Umbilical cord (tissue), 2 donors: ENCODE measurements at places on chromosomes 5 and 9. TPM values are rescaled to one million over a fixed set of nuclear protein-coding genes. Genes with fewer than 3 reads are reported as not detected.

SHOC1 gene
- total RNA-seq, result 3.6 TPM

DNA sequence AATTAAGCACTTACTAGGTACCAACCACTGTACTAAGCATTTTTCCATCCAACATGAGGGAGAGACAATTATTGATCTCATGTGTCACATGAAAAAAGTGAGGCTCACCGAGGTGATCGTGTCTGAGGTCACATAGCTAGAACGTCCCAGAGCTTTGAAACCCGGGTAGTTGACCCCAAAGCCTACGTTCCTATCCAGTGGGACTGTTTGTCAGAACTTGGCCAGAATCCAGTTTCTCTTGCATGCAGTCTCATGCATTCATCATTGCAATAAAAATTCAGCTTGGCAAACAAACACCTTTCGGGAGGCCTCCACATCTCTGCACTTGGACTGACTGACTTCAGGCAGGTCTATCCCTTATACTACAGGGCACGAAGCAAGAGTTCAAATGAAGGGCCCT lies 23.4 kb upstream of the FAT2 start:
- no peak for DNase-seq

DNA sequence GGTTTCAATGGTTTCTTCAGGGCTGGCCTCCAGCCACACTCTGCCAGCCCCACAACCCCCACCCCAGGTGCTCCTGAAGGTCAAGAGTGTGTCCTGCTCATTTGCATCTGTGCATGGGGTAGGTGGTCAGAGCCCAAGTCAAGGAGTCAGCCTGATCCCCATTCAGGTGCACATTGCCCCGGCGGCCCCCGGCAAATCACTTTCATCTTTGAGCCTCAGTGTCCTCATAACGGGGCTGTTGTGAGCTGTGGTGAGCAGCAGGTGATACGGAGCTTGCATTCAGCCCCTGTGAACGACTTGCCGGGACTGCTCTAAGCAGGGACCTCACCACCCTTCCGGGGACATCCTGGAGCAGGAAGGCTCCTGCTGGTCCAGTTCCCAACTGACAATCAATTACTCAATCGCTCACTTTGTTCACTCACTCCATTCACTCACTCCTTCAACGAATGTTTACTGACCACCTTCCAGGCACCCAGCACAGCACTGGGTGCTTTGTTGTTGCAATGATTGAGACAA lies 93.2 kb upstream of the CPEB4 start:
- DNase-seq, result no peak

- peak; percentile 66 for DNase-seq
These were observed 13.8 kb downstream of the EXOSC2 start for GRCh38 chr9:130707225-130707976.

ADAMTSL2 gene
- total RNA-seq, result 1.2 TPM

- peak; percentile 70 for DNase-seq
These were observed 823 bp downstream of the ST6GALNAC6 start for GRCh38 chr9:127898433-127899127.

DNA sequence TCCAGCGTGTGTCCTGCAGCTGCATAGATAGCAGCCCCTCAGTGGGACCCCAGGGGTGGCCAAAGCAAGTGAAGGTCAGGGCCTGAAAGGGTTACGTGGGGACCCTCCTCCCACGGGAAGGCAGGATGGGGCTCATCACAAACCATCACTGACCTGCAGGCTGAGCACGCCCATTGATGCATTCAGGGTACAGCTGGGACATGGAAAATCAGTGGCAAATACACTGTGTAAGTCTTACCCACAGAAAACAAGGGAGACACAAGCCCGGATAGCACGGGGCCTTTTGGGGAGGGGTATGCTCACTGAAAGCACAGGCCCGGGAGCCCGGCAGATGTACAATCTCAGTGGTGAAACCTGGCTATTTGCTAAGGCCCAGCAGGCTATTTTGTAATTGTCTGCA lies 49.1 kb downstream of the SEMA4D start:
- DNase-seq, result no peak

NUP188 gene
- total RNA-seq, result 30.1 TPM

PCDHB2 gene
- 6.5 TPM for total RNA-seq

CDH6 gene
- total RNA-seq, result 16.1 TPM

DNA sequence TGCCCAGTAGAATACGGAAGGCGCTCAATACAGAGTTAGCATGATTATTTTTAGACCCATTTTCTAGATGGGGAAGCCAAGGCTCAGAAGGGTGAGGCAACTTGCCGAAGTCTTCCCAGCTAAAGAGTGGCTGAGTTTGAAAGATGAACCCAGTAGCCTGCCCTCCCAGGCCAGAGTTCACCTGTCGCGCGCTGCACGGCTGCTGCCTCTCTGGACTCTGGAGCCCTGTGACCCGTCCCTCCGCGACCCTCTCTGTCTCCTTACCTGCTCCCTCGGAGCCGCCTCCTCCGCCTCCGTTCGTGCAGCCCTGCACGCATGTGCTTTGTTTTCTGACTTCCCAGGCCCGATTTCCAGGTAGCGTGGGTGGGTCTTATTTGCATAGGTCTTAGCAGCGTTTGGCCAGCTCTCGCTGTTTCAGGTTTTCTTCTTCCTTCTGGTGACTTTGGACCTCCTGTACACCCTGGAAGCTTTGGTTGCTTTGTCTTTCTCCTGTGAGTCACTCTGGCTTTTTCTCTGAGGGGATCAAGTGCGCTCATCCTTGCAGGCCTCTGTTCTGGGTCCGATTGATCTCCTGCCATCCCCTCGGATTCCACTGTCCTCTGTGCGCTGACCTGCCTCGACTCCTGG lies at the start of gene RNF183:
Gene RNF183, minus strand, starts transcription at position 585 of the 627 bp plus-strand sequence. CDS start 5,192 bp downstream, outside the sequence.
- no peak for DNase-seq

DNA sequence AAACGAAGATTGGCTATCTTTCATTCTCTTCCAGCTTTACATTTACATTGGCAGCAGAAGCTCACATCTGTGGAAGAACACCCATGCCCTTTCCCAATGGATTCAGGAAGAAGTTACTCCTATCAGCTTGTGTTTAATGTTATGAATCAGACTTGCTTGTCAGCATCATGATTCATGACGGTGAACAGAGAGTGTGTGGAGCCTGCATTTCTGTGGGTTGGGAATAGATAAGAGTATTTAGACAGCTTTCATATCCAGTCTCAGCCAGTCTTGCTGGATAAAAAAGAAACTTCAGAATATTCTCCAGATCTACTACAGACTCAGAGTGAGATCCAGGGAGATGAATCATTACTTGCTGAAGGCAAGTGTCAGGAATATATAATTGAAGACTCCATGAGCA lies 812.9 kb upstream of the ZNF608 start:
- peak; percentile 99 for DNase-seq

GRCh38 chr9:120868339-120868675 lies 8.7 kb downstream of the PHF19 start:
- no peak for DNase-seq

DNA sequence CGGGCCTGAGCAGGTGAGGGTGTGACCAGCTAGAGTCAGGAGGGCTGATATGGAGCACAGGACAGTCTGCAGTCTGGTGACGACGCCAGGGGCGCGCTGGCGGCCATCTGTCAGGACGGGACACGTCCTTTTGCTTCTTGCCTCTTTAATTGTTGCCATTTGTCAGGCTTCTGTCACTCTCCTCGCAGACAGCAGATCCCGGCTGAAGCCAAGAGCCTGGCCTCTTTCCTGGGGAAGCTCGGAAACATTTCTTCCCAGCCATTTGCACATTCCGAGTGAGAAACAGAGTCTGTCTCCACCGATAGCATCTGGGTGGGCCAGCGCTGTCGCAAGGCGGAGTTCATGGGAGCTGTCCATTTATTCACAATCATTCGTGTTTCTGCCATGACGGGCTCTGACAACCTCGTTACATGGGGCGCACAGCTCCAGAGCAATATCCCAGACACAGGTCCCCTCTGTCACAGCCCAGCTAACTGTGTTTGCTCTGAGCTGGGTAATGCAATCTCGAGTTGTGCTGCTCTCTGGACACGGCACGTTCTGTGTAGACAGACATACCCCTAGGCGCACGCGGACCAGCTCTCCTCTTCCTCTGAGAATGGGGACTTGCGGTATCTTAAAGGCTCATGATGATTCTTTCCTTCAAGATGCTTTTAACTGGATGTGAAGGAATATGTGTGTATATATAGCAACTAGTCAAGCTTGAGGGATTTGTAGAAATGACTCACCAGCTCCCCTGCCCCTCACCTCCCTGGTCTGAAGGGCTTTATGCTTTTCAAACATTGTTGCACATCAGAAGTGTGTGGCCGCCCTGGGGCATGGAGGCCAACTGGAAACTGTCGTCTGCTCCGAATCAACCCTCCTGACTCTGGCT lies 105.3 kb upstream of the FCN2 start:
- DNase-seq, result peak; percentile 91

GRCh38 chr5:109580225-109580624 lies 109.5 kb upstream of the MAN2A1 start:
- DNase-seq, result peak; percentile 29

- no peak for DNase-seq
These were observed 3.7 kb downstream of the CARD19 start for GRCh38 chr9:93099551-93100275.

DNA sequence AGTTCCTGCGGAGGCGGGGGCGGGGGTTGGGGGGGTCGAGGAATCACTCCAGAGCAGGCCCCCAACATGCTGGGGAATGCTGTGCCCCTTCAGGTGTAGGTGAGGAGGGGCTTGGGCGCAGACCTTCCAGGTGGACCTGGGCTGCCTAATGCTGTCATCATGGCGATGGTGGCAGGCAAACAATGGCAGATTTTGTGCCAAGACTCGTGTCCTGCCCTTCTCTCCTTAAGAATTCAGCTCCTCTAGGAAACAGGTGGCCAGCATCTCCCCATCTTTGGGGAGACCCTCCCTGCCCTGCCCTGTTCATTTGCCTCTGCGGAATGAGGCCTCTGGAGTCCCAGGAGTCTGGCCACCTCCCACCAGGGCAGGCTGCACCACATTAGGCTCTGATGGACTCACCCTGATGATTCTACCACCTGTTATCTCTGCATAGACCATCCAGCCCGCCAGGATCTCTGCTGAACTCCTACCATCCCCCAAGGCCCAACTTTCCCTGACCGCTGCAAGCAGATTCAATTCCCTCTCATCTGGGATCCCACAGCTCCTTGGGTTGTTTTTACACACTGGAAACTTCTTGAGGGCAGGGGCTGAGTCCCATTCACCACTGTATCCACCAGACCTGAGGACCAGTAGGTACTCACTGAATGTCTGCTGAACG lies 10.9 kb upstream of the SLC25A51 start:
- no peak for DNase-seq

SLC6A3 gene
- total RNA-seq, result 0.96 TPM

GRCh38 chr9:107221321-107221720 lies 61.8 kb upstream of the RAD23B start:
- DNase-seq, result peak; percentile 26

PDGFRB gene
- 223 TPM for total RNA-seq

ACTBL2 gene
- 3.1 TPM for total RNA-seq

GRCh38 chr9:36866840-36867239 lies 167.2 kb downstream of the PAX5 start:
- no peak for DNase-seq

ANGPTL2 gene
- 14.7 TPM for total RNA-seq

DNA sequence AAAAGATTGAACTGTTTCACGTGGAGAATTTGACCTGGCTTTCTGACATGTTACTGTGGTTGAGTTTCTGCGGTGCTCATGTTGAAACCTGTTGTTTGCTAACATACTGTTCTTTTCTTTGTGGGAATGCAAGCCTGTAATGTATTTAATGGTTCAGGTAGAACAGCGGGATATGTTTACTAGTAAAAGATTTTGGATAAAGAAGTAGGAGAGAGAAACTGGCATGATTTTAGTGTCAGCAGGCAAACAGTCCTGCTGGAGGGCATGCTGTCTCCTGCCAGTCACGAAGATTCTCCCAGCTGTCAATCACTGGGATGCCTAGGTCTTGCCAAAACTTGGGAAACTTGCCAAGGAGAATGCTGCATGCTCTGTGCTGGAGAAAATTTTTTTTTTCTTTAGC lies 263.5 kb downstream of the TAF11L14 start:
- peak; percentile 4 for DNase-seq

GRCh38 chr5:57184322-57184721 lies 10.5 kb downstream of the GPBP1 start:
- no peak for DNase-seq

DNA sequence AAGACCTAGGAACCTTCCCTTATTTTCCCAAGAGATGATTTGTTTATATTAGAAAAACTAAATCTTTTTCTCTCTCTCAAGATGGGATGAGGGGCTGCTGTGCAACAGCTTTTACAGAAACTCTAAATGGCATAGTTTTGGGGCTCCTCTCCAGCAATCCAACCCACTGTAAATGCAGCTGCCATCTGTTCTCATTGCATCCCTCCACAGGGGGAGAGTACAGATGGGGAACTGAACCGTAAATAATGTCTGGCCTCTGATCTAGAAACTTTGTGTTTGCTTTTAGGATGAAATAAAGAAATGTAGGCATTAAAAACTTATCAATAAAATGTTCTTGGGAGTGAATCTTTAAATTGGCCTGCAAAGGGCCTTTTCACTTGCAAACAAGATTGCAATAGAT lies 291.4 kb downstream of the MCTP1 start:
- no peak for DNase-seq

PGM5 gene
- 194 TPM for total RNA-seq

DNA sequence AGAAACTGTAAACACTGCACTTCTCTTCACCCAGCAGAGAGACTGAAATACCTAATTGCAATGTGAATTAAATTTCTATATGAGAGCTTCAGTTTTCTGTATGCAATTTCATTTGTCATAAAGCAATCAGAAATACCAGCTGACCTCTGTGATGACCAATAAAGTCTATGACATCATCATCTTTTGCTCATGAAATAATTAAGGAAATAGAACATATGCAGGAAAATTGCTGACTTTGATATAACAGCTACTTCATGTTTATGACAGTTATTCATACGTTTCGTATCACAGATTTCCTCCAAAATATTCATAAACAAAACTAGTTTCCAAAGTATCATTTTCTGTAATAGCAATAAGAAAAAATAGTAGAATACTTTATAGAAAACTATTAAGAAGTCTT lies 652.3 kb downstream of the SLCO4C1 start:
- DNase-seq, result no peak
